Lower leg skin (tissue), 4 donors: ENCODE measurements at places on chromosomes 2 and 18.

DNA sequence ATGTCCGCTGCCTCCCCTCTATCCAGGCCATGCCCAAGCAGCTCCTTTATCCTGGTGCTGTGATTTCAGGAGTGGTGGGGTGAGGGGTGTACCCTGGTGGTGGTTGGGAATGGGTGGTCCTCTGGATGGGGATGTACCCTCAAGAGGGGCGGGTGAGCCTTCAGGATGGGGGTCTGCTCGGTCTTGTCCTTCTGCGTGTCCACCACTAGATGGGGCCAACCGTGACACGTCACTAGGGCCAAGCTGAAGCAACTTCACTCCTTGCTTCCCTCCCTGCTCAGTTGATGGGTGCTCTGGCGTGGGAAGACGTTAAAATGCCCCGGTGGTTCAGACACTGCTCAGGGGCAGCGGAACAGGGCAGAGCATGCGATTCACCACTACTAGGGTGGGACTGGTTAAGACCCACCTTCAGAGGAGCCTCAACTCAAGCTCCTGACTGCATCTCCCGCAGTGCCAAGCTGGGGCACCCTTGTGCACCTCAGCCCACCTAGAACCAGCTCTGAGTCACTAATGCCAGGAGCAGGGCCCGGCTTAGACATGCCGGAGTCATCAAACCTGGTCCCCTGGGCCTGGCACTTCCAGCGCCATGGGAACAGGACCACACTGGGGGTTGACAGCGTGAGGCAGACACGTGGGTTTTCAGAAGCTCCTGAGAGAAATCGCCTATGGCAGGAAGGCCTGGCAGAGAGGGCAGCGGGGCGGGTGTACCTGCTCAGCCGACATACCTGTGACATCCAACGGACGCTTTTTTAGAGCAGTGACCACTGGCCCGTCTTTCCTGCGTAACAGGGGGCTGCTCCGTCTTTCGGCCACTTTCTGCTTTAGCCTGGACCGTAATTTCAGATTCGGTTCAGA, 256.7 kb downstream of the HDAC4 start:
- no peak for DNase-seq

- no peak for DNase-seq
These were observed 17.2 kb upstream of the ASXL3 start for GRCh38 chr18:33560686-33561370.

DNA sequence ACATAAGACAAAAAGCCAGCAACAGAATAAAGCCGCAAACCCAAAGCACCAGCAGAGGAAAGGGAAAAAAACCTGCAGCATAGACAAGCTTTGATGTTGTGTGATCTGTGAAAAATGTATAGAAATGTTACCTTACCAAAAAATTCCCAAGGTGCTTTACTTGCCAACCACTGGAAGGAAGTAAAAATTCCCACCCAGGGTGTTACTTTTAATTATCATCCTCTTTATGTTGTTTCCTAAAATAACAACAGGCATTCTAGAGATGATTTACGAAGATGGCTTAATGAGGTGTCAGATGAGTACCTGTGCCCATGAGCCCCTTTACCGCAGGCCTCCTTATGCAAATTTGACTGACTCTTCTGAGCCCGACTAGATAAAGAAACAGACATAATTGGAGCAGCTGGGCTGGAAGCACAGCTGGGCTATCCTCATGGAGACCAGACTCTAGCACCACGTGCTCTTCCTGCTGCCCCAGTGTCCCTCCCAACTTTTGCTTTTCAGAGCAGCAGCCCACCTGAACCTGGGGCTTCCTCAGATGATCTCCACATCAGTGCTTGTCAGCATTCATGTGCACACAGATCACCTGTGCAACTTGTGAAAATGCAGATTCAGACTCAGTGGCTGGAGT, 41.5 kb downstream of the SRSF7 start:
- no peak for DNase-seq

GRCh38 chr2:30226144-30227032, 4.9 kb upstream of the LBH start:
- no peak for DNase-seq

- no peak for DNase-seq
These were observed 239.7 kb downstream of the GPD2 start for GRCh38 chr2:156675896-156676295.

DNA sequence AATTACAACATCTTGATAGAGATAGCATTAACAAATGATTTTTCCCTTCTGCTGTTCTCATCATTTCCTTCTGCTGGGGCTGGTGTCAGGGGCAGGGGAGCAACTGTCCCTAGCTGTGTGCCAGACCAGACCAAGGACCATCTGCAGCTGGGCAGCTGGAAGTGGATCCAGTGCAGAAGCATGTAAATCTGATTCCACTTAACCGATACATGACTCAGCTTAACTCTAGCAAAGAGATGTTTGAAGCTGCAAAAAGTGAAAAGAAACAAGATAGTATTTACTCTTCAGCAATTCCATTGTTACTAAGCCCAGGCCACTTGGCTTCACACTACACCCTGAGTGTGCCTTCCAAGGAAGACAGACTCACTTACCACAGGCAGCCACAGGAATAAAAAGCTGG, 151.1 kb downstream of the GALNT1 start:
- DNase-seq, result no peak

- DNase-seq, result no peak
These were observed 797 bp upstream of the CRIM1 start for GRCh38 chr2:36354811-36355150.

DNA sequence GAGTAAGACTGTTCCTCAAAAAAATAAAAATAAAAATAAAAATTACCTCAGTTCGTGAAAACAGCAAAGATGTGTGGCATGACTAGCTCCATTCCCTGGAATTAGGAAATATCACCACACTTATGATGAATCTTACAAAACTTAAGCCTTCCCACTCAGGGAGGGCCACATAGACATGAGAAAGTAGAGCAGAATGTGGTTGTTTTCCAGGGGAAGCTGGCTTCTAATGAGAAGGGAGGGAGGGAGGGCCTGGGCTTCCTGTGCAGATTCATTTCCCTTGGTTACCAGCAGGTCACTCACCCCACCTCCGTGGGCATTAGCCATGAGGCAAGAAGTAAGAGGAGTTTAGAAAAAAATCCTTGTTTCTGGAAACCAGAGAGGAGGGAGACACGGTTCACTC, 95.9 kb upstream of the RMDN2 start:
- peak; percentile 47 for DNase-seq

DNA sequence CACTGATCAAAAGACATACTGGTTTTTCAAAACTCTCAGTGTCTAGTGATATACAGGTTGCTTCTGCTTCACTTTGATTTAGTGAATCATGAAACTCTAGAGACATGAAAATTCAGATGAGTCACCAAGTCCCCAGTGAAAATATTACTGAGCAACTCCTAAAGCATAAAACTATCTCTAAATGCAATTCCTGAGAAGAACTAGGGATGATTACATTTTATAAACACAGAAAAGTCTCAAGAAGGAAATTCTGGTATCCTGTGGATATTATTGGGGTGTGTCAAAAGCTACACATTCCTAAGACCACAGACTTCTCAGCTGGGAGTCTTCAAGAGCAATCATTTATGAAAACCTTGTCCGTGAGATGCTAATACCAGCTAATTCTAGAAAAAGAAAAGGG, 9.7 kb downstream of the LRRTM4 start:
- DNase-seq, result no peak

- no peak for DNase-seq
These were observed 1213.1 kb upstream of the SLC39A10 start for GRCh38 chr2:194443926-194444325.

DNA sequence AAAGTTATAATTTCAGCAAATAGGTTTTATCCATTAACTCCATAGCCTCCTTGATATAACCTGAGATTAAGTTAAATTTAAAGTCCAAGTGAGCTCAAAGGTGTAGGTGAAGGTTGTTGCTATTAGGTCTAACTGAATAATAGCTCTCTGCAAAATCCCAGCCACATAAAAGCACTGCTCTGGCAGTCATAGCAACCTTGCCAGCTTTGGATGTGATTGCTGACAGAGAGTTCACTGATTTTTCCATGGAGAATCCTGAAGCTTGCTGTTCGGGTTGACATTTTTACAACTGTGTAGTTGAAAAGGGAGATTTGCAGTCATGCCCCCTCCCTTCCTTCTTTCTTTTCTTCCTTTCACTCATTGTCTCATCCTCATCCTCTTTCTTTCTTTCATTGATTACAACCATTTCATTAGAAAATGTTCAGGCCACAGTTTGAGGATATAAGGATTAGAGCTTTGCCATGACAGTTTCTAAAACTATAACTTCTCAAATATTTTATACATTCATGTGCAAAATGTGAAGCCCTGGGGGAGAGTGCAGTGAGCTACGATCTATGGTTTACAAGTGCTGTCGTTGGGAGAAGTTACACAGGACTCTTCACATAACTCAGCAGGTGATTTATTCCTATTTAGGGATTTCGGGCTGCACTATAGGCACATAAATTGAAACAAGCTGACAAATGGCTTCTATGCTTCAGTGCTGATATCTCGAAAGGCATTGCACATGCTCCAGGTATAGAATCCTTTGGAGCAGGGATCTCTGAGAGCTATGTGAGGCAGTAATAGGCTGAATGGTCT, 193.8 kb downstream of the LRRTM4 start:
- no peak for DNase-seq

- no peak for DNase-seq
These were observed 2.5 kb downstream of the MPPE1 start for GRCh38 chr18:11905613-11906012.

DNA sequence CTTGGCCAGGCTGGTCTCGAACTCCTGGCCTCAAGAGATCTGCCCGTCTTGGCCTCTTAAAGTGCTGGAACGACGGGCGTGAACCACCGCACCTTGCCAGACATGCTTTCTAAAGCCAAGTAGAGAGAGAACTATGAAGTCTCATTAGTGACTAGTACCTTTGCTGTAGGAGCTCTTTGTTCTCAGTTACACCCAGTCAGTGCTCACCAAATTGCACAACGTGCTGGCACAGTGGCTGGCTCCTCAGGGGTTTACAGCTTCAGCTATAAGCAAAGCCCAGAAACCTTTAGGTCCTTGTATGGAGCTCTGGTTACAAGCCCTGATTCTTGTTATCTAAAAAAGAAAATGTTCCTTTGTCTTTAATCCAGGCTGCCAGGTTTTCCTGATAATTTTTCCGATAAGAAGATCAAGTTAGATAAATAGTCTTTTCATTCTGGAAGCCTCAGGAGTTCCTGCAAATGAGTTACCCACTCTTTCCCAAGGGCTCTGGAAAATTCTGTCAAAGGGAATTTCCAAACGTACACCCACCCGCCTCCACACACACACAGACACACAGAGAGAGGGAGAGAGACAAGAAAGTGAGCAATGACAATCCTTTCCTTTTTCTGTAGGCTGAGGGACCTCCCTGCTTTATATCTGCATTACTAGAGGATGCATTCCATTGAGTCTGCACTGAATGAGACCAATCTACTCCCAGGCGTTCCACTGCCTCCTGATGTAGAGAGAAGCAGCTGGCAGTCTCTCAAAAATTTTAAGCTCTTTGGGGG, 100.2 kb upstream of the CSRNP3 start:
- peak; percentile 62 for DNase-seq

DNA sequence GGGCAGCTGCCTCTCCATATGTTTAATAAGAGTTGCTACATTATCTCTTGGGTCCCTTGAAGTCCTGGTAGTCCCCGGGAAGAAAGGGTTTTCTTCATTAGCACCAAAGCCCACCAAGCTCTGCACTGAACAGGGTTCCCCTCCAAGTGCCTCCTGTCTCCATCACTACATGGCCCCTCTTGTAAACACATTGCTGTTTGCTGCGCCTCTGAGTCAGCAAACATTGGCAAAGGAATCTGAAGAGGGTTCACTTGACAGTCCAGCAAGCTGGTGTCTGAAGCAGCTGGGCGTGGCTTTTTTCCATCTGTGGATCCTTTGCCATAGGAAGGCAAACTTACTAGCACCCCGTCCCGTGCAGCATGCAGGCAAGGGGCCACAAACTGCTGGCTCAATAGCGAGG, 82.8 kb downstream of the TEX51 start:
- no peak for DNase-seq

- DNase-seq, result no peak
These were observed 51.0 kb downstream of the ADD2 start for GRCh38 chr2:70716951-70717350.

- no peak for DNase-seq
These were observed 497.7 kb downstream of the STK39 start for GRCh38 chr2:167749660-167750059.

- peak; percentile 6 for DNase-seq
These were observed 20.1 kb downstream of the GPR35 start for GRCh38 chr2:240645346-240645745.

- DNase-seq, result no peak
These were observed 106.5 kb downstream of the SEPTIN10 start for GRCh38 chr2:109507217-109507616.

GRCh38 chr2:44655401-44655864, 286.1 kb upstream of the SIX3 start:
- no peak for DNase-seq

- no peak for DNase-seq
These were observed 70.8 kb upstream of the BZW1 start for GRCh38 chr2:200740907-200741306.

DNA sequence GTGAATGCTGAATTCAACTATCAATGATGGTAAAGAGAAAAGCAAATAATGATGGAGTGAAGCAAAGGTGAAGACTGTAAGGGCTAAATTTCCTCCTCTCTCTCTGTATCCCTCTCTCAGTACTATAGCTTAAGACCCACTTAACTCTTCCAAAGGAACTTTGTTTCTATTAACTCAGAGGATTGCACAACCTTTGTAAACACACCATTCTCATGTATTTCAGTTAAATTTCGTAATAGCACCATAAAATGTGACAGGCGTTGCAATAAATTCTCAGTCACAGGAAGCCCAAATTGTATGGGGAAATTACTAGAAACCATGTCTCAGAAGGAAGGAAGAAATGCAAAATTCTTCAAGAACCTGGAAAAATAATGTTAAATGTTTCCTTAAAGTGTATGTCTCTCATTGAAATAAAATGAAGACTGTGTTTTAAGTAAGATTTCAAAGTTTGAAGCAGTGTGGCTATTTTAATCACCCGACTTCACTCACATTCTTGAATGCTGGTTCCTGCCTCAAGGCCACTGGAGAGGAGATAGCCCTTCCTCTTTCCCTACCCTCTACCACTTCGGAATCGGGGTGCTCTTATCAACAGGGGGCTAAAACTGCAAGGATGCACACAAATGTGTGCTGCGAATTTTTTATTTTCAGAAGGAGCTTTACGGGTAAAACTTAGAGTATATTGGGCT, 112.1 kb downstream of the FTCDNL1 start:
- no peak for DNase-seq

DNA sequence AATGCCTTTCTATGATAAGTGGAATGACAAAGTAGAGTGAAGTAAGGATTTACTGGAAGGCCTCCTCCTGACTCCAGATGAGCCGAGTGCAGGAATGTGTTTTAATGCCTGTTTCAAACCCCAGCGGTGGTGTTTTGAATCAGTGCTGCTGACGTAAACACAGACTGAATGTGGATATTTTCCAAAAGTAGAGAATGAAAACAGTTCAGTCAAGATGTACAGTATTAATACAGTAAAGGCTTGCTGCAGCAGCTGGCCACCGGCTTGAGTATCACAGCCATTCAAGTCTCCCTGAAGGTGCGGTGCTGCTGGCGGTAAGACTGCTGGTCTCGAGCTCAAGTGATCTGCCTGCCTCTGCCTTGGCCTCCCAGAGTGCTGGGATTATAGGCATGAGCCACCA, 46.7 kb downstream of the ARHGAP28 start:
- DNase-seq, result no peak

GRCh38 chr2:240869109-240869955, 708 bp downstream of the AGXT start:
- DNase-seq, result no peak

- DNase-seq, result no peak
These were observed 64.8 kb downstream of the KCNG2 start for GRCh38 chr18:79862562-79862961.
